ENCODE measurements at places on chromosomes 2 and 18. TPM values are rescaled to one million over a fixed set of nuclear protein-coding genes. Genes with fewer than 3 reads are reported as not detected.

The BUB1 gene
- total RNA-seq = 144 TPM

- no peak for DNase-seq
These were observed 28.7 kb upstream of the GALNT14 start for GRCh38 chr2:31166925-31167324.

DNA sequence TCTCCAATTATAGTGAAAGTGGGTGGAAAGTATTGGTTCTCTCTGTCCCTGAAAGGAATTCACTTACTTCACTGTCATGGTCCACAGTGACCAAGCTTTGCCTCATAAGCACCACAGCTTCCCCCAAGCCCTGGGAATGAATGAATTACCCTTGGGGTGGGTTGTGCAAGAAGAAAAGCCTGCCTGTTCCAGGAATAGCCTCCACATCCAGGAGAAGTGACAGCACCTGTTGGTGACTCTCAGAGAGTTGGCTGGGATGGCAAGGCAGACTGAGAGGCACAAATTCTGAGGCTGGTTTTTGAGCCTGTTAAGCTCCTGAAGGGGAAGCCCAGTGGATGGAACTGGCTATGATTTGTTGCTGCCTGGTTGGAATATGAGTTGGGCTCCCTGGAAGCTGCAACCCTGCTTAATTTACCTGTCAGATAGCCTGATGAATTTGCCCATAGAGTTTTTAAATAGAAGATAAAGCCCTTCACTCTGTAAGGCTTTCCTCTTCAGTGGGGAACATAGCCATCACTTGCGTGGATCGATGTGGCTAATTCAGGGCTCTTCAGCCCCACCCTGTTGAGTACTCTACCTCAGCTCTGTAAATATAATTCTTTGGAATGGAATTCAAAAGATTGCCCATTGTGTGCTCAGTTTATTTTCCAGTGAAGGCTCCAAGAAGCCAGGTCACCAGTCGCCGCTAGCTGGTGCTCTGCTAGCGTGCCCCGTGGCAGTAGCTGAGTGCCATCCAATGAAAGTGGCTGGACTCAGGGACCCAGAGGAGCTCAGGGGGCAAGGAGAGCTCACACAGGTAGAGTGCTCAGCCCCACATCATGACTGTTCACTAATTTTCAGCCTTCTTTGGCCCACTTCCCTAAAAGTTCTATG is 479.3 kb downstream of the IRS1 start:
- no peak for DNase-seq

GRCh38 chr18:64436111-64436510 is 287.2 kb upstream of the LINC00305 start:
- no peak for DNase-seq

Data from H9 (cell line).